ENCODE measurements at places on chromosomes 3 and 15.

DNA sequence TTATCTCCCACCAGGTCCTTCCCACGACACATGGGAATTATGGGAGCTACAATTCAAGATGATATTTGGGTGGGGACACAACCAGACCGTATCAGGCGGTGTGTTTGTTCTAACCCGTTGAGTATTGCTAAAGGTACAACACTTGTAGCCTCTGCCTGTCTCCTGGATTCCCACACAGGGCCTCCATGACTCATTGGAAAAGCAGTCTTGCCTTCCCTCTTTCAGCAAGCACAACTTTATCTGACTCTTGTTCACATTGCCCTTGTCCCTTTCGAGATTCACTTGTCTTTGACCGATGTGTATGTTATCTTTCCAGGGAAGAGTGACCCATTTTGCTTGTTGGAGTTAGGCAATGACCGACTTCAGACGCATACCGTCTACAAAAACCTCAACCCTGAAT is 152.3 kb downstream of the MCTP2 start:
- DNase-seq, result no peak

- no peak for DNase-seq
These were observed 19.2 kb upstream of the SMAD6 start for GRCh38 chr15:66682865-66683264.

DNA sequence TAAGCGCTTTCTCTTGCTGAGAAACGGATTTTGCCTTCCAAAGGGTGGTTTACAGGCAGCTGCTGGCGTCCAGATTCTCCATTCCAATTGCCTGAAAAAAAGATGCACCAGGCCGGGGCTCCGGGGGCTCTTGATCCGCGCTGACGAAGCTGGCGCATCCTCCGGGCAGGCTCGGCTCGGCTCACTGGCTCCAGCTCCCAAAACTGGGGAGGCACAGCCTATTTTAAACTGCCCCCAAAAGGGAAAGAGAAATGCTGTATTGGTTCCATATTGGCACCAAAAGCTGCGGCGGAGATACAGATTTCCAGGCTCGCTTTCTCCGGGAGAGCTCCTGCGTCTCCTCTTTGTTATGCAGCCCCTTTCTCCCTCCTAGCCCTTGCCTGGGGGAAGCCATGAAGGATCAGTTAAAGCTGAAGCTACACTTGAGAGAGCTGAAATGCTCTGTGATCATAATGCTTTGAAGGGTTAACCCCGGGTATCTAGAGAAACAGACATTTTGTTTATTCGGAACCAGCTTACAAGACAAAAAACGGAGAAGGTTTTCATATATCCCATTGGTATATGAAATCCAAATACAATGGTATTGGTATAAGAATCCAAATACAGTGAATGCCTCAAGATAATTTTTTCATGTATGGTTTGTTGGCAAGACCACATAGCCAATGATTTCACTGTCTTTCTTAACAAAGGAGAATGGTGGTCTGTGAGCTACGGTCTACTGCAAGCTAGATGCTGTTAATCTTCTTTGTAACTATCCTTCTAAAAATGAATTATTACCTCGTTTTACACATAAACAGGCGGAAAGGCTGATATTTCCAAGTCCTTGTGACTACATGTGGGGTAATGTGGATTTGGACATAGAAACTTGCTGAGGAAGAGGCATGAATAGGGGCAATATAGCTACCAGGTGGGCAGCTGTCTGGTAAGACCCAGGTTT is 693 bp downstream of the CD200 start:
- DNase-seq, result no peak

- no peak for DNase-seq
These were observed 50.4 kb upstream of the GYG1 start for GRCh38 chr3:148940983-148941382.

- DNase-seq, result no peak
These were observed 37.9 kb downstream of the PSTPIP1 start for GRCh38 chr15:77032647-77033416.

GRCh38 chr15:69515508-69515907 is 62.9 kb downstream of the RPLP1 start:
- DNase-seq, result no peak

GRCh38 chr3:160373655-160374054 is 25.4 kb downstream of the IFT80 start:
- DNase-seq, result no peak

Measured in GM04504 (cell line).